Progenitor cell of endocrine pancreas (in vitro differentiated cells): ENCODE measurements at places on chromosomes 2 and 18.

- no peak for DNase-seq
These were observed 76.7 kb downstream of the MRPS9 start for GRCh38 chr2:105114551-105114950.

DNA sequence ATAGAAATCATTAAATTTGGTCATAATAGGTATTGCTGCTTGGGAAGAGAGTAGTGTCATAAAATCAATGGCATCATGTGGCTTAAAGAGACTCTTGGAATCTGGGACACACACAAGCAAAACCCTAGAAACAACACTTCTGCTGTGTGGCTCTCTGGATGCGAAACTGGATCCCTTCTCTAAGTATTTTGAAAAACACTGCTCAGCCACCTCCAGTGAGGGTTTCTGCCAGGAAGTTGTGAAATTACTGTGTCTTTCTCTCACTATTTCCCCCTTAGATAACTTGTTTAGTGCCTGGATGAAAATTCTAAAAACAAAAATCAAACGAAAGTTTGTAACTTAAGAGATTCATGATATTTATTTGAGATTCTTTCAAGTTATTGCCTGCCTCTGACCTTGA is 163.8 kb downstream of the RHBDD1 start:
- DNase-seq, result no peak

DNA sequence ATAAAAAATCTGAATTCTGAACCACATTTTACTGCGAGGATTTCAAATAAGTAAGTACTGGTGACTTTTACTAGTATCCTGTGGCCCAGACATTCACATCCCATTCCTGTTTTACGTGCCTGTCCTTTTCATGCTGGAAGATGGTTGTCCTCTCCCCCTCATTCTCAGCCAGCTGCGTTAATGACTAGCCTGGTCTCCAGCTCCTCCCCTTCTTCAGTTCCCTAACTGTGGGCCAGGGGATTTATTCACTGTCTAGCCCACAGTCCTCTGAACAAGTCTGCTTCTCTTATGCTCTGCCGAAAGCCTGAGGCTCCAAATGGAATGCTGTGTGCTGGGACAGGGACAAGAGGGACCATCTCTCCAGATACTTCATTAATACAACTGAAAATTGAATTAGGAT is 373.9 kb downstream of the PTPRM start:
- no peak for DNase-seq

- DNase-seq, result no peak
These were observed 3.1 kb downstream of the SLC5A7 start for GRCh38 chr2:107989445-107989844.

- DNase-seq, result peak; percentile 14
These were observed 265.3 kb upstream of the PKDCC start for GRCh38 chr2:41782306-41783158.

GRCh38 chr2:75632091-75632701 is 14.4 kb upstream of the MRPL19 start:
- no peak for DNase-seq

- no peak for DNase-seq
These were observed 79.3 kb upstream of the CD28 start for GRCh38 chr2:203626952-203627681.
